Activated gamma-delta T cell treated with anti-CD3 and anti-CD28 coated beads, Interleukin-2, amount 50 U/mL, for 16 hours (primary cell): ENCODE measurements at places on chromosomes 5 and 9.

DNA sequence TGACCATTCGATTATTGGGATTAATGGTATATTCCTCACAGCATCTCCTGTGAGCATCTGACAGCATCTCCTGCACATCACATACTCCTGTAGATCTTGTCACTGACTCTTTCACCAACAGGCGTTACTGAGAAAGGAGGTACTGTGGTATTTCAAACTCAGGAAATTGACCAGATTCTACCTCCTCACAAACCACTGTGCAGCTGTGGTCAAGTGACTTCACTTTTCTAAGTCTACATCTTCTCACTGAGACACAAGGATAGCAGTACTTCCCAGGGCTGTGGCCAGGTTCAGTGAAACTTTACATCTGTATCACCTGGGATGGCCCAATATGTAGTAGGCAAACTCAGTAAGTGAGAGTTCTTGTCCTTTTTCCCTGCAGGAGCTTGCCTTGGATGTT is 332.3 kb upstream of the ADAMTSL1 start:
- no peak for DNase-seq

DNA sequence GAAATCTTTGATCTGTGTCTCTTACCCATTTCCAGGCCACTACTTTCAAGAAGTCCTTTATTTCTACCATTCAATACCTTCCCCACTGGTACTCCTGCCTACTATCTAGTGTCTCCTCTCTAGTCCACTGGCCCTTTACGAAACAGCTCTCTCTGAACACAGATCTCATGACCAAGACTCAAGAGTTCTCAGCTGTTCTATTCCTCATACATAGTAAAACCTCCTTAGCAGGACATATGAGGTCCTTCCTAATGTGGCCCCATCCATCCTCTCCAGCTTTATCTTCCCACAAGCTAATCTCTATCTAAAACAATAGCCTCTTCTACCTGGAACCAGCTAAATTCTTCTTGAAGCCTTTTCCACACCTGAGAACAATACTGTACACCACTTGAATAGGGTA is 2.6 kb downstream of the TEX10 start:
- DNase-seq: no peak

GRCh38 chr5:72470826-72471225 is 36.4 kb downstream of the ZNF366 start:
- DNase-seq: no peak

DNA sequence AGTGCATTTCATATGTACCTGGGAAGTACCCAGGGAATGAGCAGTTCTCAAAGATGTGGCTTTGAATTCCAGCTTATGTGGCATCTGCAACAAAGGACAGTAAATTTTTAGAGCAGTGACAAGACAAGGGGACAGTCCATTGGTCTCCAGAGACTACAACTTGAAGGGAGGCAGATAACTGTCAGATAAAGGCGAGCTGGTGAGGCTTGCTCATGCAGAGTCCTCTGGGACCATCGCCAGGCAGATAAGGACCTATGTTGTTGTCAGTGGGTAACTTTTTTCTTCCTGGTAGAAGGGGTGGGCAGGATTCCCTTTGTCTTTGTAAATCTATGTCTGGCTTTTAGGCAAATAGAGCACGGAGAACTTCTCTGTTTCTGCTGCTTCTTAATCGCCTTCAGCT is 120.2 kb downstream of the ICE1 start:
- no peak for DNase-seq

- no peak for DNase-seq
Observed at GRCh38 chr9:133396952-133397351, 20.8 kb downstream of the STKLD1 start.

DNA sequence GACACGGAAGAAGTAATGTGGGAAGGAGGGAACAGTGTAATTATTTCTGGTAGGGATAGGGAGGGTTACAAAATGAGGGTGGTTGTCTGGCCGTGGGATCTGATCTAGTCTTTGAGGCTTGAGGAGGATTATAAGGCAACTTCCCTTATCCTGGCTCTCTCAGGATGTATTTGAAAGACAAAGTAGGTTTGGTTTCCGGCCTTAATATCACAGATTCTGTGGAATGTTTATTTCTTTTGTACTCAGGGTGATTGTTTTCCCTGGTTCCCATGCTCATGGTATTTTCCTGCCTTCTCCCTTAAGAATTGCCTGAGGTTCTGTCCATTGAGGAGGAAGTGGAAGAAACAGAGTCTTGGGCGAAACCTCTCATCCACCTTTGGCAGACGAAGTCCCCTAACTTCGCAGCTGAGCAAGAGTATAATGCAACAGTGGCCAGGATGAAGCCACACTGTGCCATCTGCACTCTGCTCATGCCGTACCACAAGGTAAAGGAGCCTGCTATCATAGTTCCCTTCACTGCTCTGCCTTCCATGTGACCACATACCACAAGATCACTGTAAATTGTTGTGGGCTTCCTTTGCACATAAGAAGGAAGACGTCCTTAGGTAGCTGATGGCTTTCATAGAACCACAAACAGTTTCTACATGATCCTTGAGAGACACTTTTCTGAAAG is 253.8 kb downstream of the KDM4C start:
- DNase-seq: no peak

DNA sequence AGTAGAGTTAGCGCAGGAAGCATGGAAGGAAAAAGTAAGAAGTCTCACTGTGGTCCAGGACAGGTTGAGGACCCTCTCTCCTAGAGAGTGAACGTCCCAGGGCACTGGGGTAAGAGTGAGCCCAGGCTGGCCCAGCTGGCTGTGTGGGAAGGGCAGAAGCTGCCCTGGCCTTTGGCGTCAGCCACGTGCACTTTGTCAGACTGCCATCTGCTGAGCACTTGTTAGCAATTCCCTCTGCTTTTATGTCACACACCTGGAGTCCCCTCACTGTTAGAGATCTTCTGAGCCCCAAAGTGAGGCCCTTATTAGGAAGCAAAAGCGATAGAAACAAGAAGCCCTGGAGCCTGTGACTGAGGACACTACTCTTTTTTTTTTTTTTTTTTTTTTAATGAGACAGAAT is 79.1 kb downstream of the UGCG start:
- DNase-seq: no peak

DNA sequence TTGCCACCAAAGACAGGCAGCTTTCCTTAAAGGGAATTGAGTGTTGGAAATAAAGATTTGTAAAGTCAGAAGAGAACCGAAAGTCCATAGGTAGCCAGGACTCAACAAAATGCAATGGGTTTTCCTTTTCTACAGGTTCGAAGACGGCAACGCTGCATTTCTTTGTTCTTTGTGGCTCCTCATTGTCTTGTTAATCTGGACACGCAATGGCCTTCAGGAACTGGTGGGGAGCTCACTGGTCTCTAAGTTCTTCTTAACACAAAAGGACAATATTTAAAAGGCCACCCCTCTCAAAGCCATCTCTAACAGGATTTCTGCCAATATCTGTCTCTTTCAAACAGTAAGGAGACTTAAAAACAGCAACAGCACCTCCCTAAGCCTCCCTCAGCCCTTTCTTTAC is 170.6 kb downstream of the RMI1 start:
- no peak for DNase-seq

DNA sequence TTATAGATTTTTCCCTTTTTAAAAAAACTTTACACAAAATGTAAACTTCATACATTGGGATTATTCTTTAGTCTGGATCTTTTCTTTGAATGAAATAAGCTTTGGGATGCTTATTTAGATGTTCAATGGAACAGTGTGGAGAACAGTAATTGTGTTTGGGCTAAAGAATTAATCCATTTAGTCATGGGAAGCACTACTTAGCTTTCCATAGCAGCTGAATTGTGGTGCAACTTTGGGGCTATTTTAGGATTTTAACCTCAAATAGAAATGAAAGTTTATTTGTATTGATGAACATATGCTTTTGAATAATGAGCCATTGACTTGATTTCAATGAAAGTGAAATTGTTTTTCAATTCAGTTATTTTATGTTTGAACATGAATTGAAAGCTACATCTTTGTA is 72.4 kb downstream of the ZCCHC7 start:
- no peak for DNase-seq

GRCh38 chr9:81686614-81687520 is 2.5 kb downstream of the TLE1 start:
- peak; percentile 24 for DNase-seq

DNA sequence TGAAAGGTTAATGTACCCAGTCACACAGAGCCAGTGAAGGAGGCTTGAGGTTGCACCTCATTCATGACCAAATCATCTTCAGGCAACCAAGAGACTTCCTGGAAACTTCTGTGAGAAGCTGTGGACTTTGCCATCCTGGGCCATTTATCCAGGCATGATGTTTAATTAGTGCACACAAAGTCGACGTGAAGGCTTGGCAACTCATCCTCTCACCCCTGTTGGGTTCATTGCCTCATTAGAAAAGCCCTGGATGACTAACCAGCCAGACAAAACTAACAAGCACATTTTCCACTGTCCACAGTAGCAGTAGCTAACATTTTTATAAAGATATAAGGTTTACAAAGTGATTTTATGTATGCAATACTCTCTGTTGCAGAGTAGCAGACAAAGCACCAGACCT is 65.7 kb upstream of the ZNF462 start:
- DNase-seq: no peak

DNA sequence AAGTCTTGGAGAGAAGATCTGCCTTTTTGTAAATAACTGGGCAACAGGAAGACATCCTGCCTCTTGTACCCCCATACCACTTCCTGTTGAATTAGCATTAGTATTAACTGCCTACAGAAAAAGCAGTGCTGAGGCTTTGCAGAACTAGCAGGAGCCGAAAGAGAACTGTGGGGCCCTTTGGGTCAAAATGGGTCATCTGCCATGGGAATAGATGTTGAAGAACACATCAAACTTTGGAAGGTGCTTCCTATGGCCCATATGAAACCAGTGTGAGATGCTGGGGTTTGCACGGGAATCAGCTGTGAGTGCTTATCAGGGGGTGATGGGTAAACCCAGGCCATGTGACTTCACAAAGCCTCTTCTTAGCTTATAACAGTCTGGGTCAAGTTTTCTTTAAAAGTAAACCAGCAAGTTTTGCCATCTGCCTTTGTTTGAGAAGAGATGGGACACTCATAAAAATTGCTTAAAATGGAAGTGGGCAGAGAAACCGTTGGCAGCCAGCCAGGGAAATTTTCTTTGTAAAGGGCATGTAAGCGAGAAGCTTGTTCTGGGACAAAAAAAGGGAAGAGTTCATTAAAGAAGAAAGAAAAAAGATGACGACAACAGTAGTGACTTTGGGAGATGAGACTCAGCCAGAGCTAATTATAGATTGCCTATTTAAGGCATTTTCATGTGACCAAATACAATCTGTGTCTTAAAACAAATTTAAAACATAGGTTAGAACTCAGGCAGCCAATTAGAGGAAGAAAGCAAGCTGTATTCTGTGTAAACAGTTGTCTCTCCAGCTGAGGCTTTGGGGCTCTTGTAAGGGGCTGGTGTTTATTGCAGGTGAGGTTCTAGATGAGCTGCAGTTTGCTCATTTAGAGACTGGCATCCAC is 4.4 kb downstream of the SLC25A25 start:
- DNase-seq: peak; percentile 42

GRCh38 chr9:116060631-116061030 is 93.0 kb upstream of the PAPPA start:
- no peak for DNase-seq

- no peak for DNase-seq
Observed at GRCh38 chr5:143023411-143024096, 253.4 kb downstream of the ARHGAP26 start.

DNA sequence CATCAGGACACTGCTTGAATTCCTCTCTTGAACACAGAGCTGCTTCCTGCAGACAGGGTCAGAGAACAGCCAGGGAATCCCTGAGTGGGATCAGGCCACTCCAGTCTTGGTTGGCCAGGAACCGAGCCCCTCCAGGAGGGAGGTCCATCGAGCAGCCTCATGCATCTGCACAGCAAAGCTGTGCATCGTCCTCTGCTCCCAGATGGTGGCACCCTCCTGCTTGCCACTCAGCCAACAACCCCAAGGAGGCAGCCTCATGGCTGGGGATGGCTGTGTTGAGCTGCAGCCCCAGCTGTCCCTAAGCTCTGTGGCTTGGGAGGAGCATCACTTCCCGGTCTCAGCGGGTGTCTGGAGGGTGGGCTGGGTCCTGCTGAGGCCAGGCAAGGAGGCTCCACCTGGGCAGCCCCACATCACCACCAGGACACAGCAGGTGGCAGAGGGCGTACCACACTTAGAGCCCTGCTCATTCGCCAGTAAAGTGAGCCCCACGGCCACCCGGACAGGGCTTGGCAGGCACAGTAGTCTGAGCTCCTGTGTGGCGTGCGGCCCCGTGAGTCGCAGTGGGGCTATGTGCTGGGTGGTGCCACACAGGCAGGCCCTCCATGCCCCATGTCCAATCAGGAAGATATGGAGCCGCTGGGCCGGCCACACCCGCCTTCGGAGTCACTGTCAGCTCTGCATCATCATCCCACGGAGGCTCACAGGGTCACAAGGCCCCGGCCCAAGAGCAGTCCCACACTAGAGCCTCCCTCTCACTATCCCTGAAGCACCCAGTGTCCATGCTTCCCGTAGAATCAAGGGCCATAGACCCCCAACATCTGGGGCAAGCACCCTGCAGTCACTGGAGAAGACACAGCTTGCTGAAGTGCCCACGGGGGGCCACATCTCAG is 11.9 kb downstream of the LPCAT1 start:
- DNase-seq: no peak

DNA sequence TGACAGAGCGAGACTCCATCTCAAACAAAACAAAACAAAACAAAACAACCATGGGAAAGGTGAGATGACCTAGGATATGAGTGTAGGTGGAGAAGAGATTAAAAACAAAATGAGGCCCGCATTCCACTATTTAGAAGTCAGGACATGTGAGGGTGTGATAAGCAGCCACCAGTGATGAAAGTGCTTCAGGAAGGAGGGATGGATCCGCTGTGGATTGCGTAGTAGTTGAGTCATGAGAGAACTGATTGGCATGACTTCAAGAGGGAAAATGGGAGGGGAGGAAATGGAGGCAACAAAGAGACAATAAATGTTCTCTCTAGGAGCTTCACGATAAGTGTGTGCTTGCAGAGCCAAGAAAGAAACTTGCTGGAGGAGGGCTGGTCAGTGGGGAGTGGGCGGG is 367.6 kb downstream of the ARL15 start:
- DNase-seq: no peak

- DNase-seq: no peak
Observed at GRCh38 chr5:144207875-144208444, 37.3 kb downstream of the KCTD16 start.

GRCh38 chr9:82188817-82189216 is 200.2 kb downstream of the SPATA31D1 start:
- no peak for DNase-seq

DNA sequence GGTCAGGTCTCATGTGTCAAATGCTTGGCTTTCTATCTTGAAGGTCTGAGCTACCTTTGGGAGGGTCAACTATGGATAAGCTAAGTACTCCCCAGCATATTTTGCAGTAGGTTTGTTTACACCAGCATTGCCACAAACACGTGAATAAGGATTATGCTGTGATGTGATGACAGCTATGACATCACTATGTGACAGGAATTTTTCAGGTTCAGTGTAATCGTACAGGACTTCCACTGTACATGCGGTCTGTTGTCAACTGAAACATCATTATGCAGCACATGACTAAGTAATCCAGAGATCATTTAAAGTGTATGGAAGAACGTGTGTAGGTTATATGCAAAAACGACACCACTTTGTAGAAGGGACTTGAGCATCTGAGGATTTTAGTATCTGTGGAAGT is 104.0 kb downstream of the FSTL4 start:
- no peak for DNase-seq
